Stimulated activated CD4-positive, alpha-beta T cell treated with anti-CD3 and anti-CD28 coated beads, Interleukin-1b, Interleukin-23, amount 100 ng/mL, for 48 hours (primary cell): ENCODE measurements at places on chromosomes 5 and 9.

DNA sequence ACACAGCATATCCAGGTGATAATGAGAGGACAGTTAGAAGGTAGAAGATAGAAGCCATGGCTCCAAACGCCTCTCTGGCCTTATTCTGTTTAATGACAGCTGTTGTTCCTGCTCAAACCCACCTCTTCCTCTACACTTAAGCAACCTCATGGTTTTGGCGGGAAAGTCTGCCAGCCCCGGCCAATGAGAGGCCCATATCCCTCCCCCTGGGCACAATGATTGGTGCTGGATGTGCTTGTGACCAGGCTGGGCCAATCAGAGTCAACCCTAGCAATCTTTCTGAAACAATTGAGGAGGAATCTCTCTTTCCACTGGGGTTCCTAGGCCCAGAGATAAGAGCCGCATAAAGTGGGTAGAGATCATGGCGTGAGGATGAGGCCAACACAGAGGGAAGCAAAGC lies 4.8 kb upstream of the GFI1B start:
- peak; percentile 27 for DNase-seq

GRCh38 chr5:179930788-179931473 lies 23.2 kb upstream of the TBC1D9B start:
- DNase-seq = no peak

DNA sequence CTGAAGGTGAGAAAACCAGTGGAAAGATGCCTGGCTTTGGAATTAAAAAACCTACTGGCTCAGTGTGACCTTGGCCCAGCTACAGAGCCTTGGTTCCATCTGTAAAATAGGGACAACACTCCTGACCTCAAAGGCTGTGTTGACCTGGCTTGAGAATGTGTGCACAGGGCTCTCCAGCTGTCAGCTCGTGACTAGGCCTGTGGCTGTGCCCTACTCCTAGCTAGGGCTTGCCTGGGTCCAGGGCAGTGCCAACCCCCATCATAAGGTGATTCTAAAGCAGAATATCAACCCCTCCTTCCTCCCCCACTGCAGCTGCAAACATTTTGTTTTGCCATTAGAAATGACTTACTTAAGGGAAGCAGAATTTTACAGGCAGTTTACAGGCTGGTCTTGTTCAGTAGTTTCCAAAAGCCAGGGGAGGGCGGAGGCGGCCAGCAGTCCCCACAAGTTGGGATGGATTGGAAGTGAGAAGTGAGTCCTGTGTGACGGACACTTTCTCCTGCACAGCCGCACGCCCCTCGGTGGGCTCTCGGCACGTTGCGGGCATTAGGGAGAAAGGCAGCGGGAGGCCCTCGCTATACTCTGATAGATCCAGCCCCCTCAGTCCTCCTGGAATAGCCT lies 7.3 kb downstream of the PITX1 start:
- DNase-seq = no peak

DNA sequence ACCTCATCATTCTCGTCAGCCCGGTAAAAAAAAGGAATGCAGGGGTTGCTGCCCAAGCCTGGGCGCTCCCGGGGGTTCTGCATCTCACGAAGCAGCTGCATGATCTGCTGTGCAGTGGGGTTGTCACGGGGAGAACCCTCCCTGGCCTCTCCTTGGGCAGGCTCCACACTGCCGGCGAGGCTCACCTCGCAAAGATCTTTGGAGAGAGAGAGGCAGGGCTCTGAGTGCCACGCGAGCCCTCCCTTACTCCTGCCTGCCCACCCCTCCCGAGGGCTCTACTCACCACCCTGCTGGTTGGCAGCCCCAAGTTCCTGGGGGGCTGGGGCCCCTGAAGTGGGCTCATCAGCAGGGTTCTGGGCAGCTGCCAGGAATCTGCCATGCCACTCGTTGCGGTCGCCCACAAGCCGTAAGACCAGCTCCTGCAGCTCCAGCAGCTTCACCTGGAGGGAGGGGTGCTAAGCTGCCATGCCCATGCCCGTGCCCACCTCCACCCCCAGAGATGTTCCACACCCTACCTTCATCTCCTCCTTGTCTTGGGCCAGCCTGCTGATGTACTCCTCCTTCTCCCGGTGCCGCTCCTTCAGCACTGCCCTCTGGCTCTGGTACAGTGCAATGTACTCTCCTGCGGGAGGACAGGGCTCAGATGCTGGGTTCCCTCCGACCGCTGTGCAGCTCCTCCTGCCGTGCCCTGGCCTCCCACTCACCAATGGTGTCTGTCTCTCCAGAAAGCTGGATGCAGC lies 18.6 kb downstream of the GOLGA2 start:
- no peak for DNase-seq

- DNase-seq = no peak
Measured at GRCh38 chr5:36978196-36978595, 101.6 kb downstream of the NIPBL start.

- no peak for DNase-seq
Measured at GRCh38 chr9:21381448-21382339, 3.5 kb downstream of the IFNA2 start.

DNA sequence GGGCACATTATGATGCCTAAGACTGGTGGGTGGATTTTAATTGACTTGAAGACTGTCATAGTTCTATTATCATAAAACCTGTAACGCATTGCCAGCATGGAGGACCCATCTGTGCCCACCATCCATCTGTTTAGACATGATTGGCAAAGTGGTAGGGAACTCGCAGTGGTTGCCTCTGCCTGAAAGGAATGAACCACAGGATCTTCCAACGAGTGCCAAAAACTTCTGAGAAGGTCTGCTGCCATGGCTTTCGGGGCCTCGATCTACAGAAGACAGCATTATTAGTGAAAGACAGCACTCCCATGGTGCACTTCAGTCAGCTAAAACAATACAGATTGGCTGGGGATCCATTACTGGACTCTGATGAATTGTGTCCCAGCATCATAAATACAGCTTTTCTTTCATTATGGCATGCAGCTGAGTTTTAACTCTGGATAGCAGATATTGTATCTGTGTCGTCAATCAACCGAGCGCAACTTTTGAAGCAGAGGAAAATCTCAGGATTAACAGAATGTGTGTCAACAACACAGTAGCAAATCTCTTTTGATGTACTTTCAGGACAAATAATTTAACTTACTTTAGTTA lies 74.3 kb downstream of the ZDHHC21 start:
- DNase-seq = no peak

- no peak for DNase-seq
Measured at GRCh38 chr5:142245786-142246185, 79.0 kb downstream of the SPRY4 start.

- DNase-seq = no peak
Measured at GRCh38 chr5:41447650-41448510, 62.5 kb downstream of the PLCXD3 start.

DNA sequence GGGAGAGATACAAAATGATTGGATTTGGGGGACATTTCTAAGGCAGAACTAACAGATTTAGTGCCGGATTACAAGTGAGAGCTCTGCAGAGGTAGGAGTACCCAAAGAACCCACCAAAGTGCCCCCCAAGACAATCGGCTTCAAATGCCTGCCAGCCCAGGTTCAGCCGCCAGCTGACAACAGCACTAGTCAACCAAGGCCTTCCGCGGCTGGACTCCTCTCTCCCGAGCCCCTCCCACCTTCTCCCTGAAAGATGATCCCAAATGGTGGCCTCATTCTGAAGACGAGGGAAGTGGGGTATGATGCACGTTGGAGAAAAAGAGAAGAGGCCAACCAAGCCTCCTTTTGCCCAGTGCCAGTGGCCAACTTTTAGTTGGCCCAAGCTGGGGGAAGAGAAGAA lies 210.4 kb upstream of the SLC30A5 start:
- DNase-seq = no peak

GRCh38 chr5:17037751-17038150 lies 101.7 kb upstream of the MYO10 start:
- no peak for DNase-seq

DNA sequence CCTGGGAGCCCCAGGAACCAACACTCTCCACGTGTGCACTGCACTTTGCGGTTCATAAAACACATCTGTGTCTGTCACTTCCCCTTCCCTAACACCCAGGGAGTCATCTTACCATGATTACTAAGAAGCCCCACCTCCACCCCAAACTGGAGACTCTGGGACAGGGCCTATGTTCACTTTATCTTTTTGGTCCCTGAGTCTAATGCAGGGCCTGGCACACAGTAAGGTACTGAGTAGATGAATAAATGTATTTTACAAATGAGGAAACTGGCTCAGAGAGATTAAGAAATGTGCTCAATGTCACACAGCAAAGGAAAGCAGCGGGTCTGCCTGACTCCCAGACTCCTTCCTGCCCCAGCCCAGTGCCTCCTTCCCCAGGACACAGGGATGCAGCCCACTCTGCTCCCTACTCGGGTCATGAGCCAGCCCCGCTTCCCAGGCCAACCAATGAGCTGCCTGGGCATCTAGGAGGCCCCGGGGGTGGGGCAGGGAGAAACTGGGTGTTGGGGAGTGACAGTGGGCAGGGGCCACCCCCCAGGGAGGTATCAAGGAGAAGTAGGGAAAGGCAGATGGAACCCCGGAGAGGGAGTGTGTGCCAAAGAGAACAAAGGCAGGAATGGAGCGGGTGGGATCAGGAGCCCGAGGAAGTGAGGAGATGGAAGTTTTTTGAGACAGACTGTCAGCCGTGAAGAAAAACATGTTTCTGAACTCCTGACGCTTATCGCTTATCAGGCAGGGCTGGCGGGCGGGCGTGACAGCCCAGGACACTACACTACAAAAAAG lies 30.5 kb downstream of the SHB start:
- DNase-seq = no peak

DNA sequence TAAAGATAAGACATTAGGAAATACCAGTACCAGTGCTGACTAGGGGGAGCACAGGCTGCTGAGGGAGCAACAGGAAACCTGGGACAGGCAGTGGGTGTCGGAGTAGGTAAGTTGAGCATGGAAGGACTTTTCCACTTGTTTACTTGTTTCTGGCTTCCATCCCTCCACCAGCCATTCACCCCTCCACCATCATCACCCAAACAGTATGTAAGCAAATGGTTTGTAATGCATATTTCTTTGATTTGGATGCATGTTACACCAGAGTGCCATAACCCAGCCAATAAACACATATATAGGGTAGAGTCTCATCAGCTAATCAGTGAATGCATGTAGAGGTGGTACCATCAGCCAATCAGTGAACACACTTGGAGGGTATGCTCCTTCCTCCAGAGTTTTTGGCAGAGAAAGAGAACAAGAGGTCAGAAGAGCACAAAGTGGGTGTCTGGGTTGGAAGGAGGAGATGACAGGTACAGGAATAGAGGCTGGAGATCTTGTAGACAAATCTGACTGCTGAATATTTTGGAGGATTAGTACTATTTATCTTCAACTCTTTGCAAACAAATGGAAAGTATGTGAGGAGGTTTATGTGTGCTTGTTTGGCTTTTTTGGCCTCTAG lies 37.7 kb upstream of the PDE8B start:
- no peak for DNase-seq

DNA sequence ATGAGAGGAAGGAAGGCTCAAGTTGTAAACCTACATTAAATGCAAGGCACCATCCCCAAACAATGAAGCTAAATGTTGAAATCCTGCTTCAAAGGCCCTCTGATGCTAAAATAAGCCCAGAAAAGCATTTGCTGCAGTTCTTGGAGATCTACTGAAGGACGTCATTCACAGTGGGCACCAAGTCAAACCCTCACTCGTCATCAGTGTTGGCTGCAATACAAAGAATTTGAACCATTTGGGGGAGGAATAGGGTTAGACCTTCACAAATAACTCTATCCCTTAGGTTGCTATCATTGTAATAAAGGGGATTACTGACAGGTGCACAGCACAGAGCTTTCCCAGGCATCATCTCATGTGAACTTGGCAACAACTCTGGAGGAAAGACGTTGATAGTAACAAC lies 9.3 kb upstream of the MEGF9 start:
- no peak for DNase-seq

GRCh38 chr9:131361202-131361833 lies 32.6 kb upstream of the PRRC2B start:
- DNase-seq = no peak

- DNase-seq = no peak
Measured at GRCh38 chr9:117273612-117274011, 141.2 kb downstream of the ASTN2 start.

GRCh38 chr5:97266576-97266975 lies 83.5 kb upstream of the RIOK2 start:
- DNase-seq = no peak

DNA sequence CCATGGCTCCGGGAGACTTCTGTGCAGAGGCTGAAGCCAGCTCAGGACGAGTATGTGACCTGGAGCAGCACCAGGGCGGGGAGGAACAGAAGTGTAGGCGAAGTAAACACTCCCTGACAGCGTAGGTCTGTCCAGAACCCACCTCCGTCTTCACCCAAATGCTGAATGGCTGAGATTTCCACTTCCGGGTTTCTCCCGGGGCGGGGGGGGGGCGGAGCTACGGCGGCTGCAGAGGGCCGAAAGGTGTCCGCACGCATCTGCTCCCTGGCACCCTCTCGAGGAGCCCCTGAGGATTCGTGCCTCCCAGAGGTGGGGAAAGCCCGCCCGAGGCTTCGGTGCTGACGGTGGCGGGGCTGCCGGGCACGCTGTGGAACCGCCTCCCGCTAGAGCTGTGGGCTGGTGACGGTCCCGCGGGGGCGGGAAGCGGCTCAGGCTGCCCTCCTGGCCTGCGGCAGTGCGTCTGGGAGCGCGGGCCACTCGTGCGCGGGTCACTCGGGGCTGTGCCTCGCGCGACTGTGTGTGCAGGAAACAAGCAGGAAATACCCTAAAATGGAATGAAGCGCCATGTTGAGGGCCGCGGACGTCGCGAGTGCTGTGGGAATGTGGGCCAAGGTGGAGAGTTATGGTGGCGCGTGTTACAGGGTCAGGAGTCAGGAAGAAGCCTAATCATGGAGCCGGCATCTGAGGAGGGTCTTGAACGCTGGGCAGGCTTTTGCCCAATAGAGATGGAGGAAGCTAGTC lies 1425.4 kb downstream of the FOXD4L5 start:
- no peak for DNase-seq

GRCh38 chr9:5416953-5417352 lies 20.8 kb downstream of the PLGRKT start:
- no peak for DNase-seq

DNA sequence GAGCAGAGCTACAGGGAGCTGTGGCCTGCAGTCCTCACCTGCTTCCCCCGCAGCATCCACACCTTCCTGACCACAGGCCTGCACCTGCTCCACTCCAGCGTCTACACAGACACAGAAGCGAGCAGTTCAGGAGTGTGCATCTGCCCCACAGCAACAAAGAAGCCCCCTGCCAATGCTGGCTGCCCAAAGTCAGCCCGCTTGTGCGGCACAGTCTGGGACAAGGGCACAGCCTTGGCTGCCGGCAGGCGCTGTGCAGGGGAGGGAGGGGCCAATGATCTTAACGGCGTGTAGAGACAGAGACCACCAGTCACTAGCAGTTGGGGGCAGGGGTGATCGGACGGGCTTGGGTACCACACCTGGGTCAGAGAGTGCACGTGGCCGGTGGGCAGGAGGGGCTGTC lies 6.6 kb downstream of the BRD9 start:
- no peak for DNase-seq
